Activated CD8-positive, alpha-beta memory T cell treated with anti-CD3 and anti-CD28 coated beads, Interleukin-2, amount 50 U/mL, for 4 hours (primary cell): ENCODE measurements at places on chromosomes 12 and 14.

DNA sequence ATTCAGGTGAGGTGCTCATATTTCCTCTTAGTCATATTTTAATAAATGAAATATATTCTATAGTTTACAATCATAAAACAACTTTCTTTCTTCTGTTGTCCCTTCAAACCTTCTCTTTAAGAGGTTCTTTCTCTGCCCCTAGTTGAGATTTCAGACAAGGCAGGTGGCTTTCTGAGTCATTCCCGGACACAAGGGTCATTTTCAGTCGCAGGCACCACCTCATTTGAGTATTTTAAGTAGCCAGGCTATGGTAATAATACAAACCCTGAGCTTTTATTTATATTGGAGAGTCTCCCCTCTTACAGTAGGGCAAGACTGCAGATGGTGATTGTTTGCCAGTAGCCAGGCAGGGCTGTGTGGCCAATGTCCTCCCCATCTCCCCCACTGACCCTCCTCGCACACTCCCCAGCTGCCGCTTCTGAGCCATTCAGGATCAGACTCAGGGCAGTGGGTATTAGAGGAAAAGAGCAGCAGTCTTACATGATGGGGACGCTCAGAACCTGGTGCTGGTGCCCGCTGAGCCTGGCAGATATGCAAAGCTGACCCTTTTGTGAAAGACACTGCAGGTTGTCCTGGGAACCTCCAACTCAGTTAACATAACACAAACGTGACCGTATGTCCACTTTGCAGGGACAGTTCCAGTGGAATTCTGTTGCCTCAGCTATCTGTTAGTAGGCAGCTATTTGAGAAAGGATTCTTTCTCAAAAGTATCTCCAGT lies 101.1 kb upstream of the BCL2L14 start:
- DNase-seq = no peak

DNA sequence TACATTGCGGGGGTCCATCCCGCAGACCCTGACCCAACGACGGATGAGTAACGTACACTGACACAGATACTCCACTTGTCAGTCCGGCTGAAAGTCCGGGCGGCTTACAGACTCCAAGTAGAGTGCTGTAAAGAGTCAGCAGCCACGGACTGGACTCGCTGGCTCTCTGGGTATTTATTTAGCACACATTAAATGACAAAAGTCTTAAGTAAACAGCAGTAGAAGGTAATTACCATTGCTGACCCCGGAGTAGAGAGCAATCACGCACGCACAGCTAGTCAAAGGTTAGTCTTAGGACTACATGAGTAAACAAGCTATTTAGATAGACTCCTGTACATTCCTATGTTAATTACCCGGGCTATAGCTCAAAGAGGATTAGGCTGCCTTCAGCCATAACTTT lies 780.9 kb downstream of the RPS29 start:
- no peak for DNase-seq

DNA sequence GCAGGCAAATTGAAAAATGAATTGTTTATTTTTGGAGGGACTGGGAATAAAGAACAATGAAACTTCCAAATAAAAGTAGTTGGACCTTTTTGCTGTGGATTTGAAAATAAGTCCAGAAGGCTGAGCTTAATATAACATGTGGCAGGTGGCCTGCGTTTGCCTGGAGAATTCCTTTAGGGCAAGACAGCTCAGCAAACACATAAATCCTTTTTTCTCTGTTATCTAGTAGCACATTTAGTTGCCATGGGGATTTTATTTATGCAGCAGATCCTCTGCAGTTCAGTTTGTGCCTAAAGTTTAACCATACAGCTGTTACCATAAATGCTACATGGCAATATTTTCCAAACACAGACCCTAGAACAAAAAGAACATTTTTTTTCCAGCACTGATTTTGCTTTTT lies 180.0 kb downstream of the NPAS3 start:
- DNase-seq = no peak

GRCh38 chr12:93311827-93312226 lies 65.9 kb upstream of the NUDT4 start:
- DNase-seq = no peak

GRCh38 chr14:51828017-51828797 lies 32.2 kb upstream of the GNG2 start:
- DNase-seq = peak; percentile 74

DNA sequence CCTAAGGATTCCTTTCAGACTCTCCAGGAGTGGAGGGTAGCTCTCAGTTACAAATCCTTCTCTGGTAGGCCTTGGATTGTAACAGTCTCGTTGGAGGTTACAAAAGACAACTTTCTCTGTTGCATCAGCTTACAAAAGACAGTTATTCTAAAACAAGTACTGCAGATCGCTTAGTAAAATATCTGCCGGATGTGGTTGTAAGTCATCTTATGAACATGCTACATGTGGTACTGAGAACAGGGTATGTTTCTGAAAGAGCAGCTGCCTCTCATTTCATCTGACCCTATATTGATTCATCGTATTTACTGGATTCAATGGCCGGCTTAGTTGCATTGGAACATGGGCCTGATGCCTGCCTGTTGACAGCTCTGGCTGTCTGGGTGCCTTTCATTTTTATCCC lies 157.4 kb downstream of the PTCSC3 start:
- no peak for DNase-seq

- no peak for DNase-seq
These were observed 568 bp upstream of the BCL11B start for GRCh38 chr14:99272632-99272898.

DNA sequence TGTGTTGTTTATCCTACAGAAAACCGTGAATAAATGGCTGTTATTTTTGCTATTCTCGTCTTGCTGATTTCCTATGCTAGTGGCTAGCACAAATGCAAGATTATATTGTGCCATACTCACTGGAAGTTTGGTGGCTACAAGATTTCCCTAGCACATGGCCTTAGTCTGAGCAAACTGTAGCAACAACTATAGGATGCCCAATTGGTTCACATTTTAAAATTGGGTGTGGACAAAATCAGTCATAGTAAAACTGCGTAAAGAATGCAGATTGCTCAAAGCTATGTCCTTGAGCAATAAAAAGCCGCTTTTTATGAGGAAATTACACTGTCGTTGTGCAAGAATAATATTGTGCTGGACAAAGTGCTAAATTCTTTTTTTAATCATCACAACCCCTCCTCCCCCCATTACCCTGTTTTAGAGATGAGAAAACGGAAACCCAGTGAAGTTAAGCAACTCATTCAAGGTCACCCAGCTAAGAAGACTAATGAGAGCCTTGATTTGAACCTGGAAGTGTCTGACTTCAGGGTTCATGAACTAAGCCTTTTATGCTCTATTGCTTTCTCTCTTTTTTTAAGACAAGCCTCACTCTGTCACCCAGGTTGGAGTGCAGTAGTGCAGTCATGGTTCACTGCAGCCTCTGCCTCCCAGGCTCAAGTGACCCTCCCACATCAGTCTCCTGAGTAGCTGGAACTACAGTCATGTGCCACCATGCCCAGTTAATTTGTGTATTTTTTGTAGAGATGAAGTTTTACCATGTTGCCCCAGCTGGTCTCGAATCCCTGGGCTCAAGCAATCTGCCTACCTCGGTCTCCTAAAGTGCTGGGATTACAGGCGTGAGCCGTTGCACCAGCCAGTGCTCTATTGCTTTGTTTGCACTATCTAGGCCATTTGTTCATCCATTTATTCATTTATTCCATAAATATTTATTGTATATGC lies 73.6 kb downstream of the SRGAP1 start:
- no peak for DNase-seq

DNA sequence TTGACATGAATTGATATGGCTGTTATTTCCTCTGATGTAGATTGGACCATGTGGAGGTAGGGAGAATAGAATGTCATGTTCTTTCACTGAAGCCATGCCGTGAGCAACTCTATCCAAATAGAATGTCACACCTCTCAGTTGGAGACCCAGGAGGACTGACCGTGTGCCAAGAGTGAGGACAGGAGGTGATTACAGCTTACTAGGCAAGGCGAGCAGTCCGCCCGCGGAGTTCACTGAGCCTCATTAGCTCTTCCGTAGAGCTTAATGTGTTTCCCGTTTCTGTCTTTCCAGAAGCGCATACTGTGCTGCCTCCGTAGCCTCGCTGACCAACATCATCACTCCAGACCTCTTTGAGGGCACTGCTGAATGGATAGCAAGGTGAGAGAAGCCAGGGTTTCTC lies 45.6 kb downstream of the FNTB start:
- DNase-seq = no peak

DNA sequence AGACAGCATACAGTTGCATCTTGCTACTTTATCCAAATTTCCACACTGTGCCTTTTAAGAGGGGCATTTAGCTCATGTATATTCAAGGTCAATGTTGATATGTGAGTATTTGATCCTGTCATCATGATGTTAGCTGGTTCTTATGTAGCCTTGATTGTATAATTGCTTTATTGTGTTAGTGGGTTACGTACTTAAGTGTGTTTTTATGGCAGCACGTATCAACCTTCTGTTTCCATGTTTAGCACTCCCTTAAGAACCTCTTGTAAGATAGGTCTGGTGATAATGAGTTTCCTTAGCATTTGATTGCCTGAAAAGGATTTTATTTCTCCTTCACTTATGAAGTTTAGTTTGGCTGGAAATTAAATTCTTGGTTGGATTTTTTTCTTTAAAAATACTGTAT lies 445.2 kb downstream of the NAV3 start:
- DNase-seq = no peak

GRCh38 chr12:129190827-129191226 lies 337.5 kb downstream of the GLT1D1 start:
- DNase-seq = no peak

GRCh38 chr12:9740106-9740750 lies 7.3 kb upstream of the CLECL1 start:
- no peak for DNase-seq
